Dermis lymphatic vessel endothelial cell (primary cell): ENCODE measurements at places on chromosomes 4 and X. TPM values are rescaled to one million over a fixed set of nuclear protein-coding genes. Genes with fewer than 3 reads are reported as not detected.

Gene MED12
- 26.5 and 37.1 TPM in 2 replicates for total RNA-seq

Gene RAP1GDS1
- 58.2 and 71.9 TPM in 2 replicates for total RNA-seq

Gene GABRG1
- not detected in 2 replicates for total RNA-seq

Gene DNAJB14
- 56.2 and 75.8 TPM in 2 replicates for total RNA-seq
